ENCODE measurements at places on chromosomes 1 and 21.

DNA sequence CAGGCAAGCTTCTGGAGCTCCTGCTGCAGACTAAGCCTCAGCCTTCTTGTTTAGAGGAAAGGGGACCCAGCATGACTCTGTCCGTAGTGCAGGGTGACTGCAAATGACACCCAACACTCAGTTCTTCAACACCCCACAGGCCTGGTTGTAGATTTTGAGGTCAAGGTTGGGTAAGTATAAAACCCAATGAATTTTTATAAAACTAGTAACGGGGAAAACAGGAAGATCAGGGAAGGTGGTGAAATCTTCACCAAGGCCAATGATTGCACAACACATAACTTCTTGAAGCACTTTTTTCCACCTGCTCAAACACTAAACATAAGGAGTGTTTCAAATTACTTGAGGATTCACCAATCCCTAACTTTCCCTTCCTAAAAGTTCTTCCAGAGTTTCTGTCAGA is 89.4 kb upstream of the JAK1 start:
- DNase-seq, result no peak

DNA sequence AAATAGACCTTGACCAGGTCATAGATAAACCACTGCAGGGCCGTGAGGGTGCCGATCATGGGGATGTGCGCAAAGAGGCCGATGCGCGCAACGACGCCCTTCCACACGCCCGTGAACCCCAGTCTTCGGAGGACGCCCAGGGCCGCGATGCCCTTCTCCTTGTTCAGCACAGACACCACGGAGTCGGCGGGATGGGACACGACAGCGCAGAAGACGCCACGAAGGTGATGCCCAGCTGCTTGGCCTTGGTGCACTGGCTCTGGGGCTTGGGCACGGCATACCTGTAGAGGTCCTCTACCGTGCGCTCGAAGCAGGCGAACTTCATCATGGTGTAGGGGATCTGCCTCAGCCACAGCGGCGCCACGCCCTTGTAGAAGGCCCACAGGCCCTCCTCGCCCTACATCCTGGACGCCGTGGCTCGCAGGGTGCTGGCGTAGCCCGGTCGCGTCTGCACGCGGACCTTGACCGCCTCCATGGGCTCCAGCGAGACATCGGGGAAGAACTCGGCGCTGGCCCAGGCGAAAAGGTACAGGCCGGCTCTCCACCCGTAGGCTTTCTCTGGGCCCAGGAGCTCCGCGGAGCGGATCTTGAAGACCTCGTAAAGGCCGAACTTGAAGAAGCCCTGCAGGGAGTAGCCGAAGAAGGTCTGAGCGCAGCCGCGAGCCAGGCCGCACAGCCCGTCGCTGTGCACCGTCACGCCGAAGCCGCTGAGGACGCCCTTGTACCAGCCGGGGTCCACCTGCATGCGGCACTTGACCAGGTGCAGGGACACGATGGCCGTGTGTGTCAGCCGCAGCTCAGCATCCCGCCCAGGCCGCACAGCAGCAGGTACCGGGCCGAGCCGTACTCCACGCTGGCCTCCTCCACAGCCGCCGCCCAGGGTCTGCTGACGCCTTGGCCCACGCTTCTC is 20.5 kb upstream of the DMRTB1 start:
- no peak for DNase-seq

DNA sequence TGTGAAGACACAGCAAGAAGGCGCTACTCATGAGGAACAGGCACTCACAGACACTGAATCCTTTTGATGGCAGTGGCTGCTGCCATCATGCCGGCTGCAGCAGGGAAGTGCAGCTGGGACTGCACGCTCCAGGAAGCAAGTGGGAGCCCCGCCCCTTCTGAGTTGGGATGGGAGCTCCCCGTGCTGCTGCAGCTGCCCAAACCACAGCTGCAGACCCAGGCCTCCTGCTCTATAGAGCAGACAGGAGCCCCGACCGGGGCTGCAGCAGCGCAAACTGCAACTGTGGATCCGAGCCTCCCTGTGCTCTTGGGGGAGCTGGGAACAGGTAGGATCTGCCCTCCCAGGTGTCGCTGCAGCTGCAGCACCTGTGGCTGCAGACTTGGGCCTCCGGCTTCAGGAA is 65.2 kb upstream of the MARK1 start:
- no peak for DNase-seq

DNA sequence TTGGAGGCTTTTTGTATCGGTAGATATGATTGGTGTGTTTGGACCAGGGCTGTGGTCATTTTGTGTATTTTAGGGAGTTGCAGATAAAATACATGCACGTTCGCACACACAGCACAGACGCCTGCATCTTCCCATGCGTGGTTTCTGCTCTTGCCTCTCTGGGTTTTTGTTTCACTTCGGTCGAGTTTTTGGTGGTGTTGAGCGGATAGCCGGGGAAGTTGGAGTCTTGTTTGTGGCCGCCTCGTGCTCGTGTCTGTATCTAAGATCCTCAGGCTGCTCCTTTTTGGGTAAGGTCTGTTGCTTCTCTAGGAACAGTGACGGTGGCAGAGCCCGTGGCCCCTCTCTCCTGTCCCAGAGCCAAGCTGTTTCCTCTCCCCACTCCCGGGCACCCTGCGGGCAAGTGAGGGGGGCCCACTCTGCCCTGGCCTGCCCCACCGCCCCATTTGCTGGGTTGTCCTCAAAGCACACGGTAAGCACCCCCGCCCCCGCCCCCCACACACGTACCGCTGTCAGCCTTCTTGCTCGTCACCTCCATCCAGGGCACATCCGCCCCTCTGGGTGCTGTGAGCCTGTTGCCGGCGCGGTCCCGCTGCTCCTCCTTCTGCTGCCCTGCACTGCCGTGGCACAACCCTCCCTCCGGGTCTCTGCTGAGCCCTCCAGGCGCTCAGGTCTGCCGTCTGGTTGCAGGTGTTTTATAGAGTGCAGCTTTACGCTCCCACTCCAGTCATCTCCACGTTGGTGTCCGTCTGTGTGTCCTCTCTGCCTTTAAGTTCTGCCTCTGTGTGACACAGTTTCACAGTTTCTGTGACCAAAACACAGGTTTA is 51.9 kb downstream of the AGPAT3 start:
- DNase-seq, result peak; percentile 84

GRCh38 chr1:72109916-72110315 is 172.4 kb downstream of the NEGR1 start:
- DNase-seq, result no peak

- peak; percentile 89 for DNase-seq
Measured at GRCh38 chr1:153849487-153850185, 73.1 kb downstream of the GATAD2B start.

DNA sequence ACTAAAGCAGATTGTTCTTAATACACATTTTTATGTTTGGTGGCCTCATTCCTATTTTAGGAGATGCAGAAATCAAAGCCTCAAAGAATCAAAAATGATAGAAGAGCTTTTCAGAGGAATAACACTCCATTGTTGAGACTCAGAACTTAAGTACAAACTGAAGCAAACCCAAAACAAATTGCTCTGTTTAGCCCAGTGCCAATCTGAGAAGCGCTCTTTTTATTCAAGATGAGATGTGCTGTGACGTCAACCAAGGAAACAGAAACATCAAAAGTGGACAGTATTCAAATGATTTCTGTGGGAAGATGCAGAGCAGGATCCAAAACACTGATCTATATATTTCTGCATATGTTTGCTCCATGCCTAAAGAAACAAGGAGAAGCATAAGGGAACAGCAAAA is 18.0 kb downstream of the COLGALT2 start:
- no peak for DNase-seq

DNA sequence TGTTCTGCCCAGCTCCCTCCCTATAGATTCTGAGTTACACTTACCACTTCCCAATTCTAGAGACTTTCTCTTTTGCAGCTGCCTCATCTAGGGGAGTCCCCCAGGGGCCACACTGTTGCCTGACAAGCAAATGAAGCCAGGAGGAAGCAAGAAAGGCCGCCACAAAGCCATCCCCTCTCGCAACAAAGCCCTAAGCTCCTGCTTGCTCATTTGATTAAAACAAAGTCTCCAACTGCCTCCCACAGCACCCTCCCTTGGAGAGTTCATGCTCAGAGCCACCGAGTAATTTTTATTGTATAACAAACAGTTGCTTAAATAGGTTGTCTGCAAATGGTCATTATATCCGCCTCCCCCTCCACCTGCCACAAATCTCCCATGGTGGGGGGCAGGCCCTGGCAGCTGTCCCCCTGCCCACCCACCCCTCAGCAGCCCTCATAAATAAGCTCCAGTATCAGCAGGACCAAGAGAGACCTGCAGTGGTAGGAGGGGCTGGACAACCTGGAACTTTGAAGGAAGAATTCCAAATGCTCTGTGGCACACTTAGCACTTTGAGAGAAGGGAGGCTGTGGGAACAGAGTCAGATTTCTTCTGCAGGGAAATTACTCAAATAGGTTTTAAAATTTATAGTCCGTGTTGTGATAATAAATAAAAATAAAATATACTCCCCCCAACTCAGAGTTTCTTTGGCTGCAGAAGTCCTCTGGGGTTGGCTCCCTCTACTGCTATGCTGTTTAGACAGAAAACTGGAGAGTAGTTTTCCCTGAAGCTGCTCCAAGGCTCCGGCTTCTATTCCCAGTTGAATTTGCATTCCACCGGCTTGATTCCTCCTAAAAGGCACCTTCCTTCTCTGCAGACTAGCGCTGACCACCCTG is 237.5 kb downstream of the TTLL7 start:
- DNase-seq, result peak; percentile 30

DNA sequence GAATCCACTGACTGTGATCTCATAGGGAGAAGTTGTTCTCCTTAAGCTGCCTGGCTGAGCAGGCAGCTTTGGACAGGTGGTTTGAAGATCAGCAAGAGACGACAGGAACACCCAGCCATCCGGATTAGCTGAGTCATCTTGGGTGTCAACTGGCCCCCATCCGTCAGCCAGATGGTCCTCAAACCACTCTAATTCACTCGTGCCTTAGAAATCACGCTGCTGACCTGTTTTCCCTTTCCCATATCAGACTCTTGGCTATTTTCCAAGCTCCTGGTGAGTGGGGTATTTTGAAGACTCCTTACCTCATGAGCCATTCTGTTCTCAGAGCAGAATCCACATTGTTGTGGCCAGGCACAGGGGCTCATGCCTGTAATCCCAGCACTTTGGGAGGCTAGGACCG is 149.1 kb upstream of the L1TD1 start:
- no peak for DNase-seq

GRCh38 chr1:88053065-88053464 is 631.0 kb upstream of the PKN2 start:
- DNase-seq, result no peak

GRCh38 chr1:49323925-49324540 is 547.3 kb upstream of the BEND5 start:
- no peak for DNase-seq

DNA sequence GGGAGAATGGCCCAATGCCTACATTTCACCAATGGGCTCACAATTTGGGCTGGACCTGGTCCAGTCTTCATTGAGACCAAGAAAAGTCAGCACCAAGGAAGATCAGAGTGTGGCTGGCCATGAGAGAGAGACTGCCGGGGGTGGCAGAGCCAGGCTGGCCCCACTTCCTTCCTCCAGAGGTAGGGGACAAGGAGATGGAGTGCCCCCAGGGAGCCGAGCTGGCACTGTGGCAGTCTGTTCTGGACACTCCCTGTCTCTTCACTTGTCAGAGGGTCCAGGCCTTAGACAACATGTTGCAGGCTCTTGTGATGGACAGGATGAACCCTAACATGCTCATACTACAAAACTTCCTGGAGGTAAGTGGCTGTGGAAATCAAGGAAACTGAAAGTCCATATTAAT is 27.7 kb downstream of the INAVA start:
- no peak for DNase-seq

GRCh38 chr1:176330782-176331181 is 123.7 kb upstream of the COP1 start:
- DNase-seq, result no peak

- DNase-seq, result peak; percentile 96
Measured at GRCh38 chr1:230066466-230067404, at the start of gene GALNT2. TSS of gene GALNT2 (plus strand) at chr1:230067238. CDS start at chr1:230067281, 43 bp downstream.

- DNase-seq, result no peak
Measured at GRCh38 chr1:167789501-167789900, 67.7 kb downstream of the MPZL1 start.

DNA sequence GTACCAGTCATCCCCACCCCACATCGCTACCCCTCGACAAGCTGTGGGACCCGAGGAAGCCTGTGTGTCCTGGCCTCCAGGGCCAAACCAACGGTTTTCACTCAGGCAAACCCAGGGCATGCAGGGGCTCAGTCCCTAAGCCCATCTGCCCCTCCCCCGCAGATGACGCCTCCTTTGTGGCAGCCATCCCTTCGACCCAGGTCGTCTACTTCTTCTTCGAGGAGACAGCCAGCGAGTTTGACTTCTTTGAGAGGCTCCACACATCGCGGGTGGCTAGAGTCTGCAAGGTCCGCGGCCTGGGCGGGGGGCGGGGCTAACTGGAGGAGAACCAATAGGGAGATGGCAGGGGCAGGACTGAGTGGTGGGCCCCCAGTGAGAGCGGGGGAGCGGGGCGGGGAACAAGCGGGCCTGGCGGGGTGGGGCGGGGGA is 7.4 kb downstream of the SEMA4A start:
- no peak for DNase-seq

DNA sequence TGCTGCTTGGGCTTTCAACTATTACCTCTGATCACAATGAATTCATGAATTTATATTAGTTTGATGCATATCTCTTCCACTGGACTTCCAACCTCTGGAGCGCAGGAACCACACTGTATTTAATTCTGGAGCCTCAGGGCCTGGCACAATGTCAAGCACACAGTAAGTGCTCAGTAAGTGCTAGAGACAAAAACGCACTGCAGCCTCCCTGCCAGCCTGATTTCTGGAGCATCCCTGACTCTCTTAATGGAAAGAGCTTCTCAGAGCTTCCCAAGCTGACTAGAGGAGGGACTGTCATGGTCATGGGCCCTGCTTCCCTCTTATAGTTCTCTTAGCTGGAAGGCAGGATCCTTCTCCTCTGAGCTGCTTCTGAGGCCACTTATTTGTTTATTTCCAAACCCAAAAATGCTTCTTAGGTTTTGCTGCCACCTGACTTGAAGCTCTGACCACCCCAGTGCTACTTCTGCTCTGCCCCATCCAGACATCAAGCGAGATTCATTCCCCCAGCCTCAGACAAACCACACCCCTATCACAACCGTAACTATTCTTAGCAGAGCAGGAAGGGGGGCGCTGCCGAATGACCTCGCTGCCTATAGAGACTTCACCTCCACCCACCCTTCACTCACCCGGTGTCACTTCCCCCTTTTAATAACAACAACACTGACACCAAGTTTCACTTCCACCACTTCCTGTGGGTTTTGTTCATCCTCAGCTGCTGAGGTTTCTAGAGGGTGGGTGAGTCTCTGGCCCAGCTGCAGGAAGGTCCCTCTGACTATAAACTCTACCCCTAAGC is 33.6 kb downstream of the NUAK2 start:
- DNase-seq, result peak; percentile 93

- DNase-seq, result no peak
Measured at GRCh38 chr1:203099805-203100515, 14.1 kb upstream of the MYOG start.

- DNase-seq, result no peak
Measured at GRCh38 chr1:42175314-42176054, 10.9 kb upstream of the GUCA2A start.

All from OCI-M1 (cell line).